Caco-2 (cell line): ENCODE measurements at places on chromosomes 2 and 18. TPM values are rescaled to one million over a fixed set of nuclear protein-coding genes. Genes with fewer than 3 reads are reported as not detected.

- DNase-seq, result no peak
Measured at GRCh38 chr2:164510895-164511294, 110.4 kb downstream of the GRB14 start.

Gene MYCN
- total RNA-seq, result 46.6 and 54.4 TPM in 2 replicates

DNA sequence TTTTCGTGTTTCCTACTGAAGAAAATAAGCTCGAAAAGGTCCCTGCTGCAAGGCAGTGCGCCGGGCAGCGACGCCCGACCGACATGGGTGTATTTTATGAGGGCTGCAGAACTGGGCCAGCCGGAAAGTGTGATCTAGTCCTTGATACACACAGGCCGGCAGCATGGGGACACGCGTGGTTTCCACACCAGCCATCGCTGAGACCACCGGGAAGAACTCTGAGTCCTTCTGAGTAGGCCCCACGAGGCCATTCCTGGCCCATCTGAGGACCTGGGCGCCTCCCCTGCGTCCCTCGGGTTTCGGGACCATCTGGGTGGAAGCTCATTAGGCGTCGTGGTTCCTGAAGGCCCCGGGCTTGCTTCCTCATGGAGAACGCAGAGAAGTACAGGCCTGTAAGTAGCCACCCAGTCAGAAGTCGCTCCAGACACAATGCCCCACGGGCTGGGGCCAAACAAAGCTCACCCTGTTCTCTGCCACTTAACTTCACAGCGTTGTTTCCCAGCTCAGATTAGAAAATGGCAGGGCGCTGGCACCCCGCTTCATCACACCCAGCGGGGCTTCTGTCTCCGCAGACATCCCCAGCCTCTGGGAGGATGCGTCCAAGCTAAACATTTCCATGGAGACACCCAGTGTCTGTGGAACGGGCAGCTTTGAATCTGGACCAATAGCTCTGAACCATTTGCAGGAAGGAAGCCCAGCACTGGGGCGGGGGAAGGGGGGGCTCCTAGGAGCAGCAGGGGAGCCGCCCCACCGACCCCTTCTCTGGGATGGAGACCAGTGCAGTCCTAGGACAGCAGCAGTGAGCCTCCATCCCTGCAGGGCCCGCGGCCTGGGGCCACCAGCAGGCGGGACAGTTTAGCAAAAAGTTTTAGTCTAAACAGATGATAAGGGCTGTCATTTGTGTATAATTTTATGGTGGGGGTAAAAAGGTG, 2.4 kb downstream of the NFATC1 start:
- no peak for DNase-seq

Gene MC4R
- total RNA-seq, result not detected in 2 replicates

Gene ADRA2B
- 0.12 and 0.20 TPM in 2 replicates for total RNA-seq

Gene EPB41L3
- 7.1 and 8.7 TPM in 2 replicates for total RNA-seq

DNA sequence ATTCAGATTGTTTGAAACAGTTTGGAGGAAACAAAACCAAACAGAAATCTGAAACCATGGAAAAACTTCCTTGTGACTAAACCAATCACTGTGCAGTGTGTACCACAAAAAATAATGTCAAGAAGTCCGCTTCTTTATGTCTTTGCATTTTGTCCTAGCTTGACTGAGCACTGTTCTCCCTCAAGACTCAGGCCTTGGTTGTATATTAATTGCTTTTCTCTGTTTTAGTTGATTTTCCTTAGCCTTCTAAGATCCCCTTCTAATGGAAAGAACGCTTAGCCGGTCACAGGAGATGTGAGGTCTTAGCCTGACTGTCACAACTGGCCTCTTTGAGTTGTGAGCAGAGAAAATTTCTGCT, 56.6 kb downstream of the LCLAT1 start:
- no peak for DNase-seq

DNA sequence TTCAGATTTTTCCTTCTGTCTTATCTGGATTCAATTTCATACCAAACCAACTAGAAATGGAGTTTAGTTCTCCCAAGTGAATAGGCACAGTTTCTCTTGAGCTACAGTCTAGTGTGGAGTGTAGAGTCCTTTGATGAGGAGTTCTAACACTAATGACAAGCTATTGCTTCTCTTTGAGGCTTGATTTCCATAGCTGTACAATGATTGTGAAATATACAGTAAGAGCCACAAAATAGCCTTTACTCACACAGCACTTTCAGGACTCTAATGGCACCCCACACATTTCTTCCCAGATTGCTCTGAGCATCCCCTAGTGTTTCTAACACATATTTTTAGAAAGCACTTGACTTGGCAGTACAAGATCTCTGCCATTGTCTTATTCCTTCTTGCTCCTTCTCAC, 153.3 kb downstream of the LRRTM1 start:
- DNase-seq, result no peak

DNA sequence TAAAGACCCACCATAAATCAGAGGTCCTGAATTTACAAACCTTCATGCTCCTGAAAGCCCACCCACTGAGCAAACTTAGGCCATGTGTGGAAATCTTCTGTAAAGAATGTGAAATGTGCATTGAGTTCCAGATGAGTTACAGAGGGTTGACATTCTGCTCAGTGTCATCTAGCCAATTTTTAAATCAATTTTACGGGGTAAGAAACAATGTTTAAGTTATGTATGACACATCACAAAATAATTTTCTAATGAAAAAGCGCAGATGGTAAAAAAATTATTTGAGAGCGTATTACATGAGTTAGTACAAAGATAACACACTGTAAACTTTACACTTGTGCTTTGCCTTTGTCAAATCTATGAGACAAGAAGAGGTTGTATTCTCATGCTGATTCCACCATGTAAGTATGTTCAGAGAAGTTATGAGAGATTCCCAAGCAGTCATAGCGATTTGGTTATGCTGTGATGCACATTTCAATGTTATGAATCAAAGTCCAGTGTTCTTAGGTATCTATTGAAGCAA, 446.3 kb downstream of the ADCYAP1 start:
- DNase-seq, result no peak

GRCh38 chr2:8677646-8678592, 3.9 kb upstream of the ID2 start:
- DNase-seq, result peak; percentile 73
